ENCODE measurements at places on chromosomes 5 and 9. TPM values are rescaled to one million over a fixed set of nuclear protein-coding genes. Genes with fewer than 3 reads are reported as not detected.

MCTP1 gene
- polyA plus RNA-seq = 3.5 TPM

PTPN3 gene
- polyA plus RNA-seq = 72.4 TPM

NR2F1 gene
- 1.4 TPM for polyA plus RNA-seq

DNA sequence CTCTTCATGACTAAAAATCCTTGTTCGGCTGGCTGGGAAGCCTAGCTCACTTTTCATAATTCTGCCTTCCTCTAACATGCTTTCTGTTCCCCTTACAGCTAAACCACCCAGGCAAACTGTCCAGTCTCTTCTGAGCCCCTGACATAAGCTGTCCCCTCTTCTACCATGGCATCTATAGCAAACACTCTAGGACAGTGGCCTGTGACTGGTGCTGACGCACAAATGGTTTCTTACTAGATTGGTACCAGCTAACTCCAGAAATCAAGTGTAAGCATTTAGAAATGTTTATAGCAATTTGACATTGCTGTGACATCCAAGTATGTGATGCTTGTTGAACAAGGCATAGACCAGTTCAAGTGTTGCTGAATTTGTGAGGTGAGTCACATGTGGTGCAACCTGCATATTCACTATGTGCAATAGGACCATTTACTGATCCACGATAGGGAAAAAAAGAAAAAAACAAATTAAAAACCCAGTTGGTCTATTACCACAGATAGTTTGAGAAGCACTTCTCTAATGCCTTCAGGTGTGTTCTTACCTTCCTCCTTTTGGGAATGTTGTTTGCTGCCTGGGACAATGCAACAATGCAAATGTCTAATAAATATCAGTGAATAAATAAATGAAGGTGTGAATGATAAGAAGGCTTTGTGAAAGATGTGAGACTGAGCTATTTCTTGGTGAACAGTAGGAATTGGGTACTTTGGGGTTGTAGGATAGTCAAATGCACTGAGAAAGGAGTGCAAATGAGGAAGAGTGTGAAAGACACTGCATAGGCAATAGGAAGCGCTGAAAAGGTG, 22.4 kb downstream of the ELOVL7 start:
- DNase-seq = no peak

SAPCD2 gene
- polyA plus RNA-seq = 0.22 TPM

Data from psoas muscle (tissue), 8 donors.